ENCODE measurements at places on chromosomes 3 and 15.

- DNase-seq, result no peak
Measured at GRCh38 chr3:156816091-156816793, 9.9 kb upstream of the LEKR1 start.

- no peak for DNase-seq
Measured at GRCh38 chr15:77436822-77437221, 16.1 kb downstream of the HMG20A start.

DNA sequence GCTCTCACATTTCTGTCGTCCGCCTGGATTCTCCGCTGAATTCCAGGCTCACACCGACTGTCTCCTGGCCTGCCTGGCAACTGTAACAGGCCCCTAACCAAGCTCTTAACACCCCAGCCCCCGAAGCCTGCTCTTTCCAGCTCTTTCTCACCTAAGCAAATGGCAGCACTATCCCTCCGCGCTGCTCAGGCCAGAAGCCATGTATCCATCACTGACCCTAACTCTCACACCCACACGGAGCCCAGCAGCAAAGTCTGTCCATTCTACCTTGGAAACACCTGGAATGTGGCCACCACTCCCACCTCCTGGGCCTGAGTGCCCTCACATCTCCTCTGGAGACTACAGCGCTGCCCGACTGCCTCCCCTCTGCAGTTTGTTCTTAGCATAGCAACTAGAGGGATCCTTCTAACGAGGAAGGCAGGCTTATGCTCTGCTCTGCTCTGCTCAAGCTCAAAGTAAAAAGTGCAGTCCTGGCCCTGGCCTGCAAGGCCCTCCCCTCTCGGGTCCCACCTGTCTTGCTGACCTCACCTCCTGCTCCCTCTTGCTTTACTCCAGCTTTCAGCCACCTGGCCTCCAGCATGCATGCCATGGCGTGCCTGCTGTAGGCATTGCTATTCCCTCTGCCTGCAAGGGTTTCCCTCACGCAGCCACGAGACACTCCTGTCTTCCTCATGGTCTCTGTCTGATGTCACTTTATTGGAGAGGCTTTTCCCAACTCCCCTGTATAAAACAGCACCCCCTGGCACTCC lies 27.2 kb downstream of the FEM1B start:
- DNase-seq, result no peak

- DNase-seq, result no peak
Measured at GRCh38 chr15:59557581-59557980, 54.0 kb upstream of the GCNT3 start.

DNA sequence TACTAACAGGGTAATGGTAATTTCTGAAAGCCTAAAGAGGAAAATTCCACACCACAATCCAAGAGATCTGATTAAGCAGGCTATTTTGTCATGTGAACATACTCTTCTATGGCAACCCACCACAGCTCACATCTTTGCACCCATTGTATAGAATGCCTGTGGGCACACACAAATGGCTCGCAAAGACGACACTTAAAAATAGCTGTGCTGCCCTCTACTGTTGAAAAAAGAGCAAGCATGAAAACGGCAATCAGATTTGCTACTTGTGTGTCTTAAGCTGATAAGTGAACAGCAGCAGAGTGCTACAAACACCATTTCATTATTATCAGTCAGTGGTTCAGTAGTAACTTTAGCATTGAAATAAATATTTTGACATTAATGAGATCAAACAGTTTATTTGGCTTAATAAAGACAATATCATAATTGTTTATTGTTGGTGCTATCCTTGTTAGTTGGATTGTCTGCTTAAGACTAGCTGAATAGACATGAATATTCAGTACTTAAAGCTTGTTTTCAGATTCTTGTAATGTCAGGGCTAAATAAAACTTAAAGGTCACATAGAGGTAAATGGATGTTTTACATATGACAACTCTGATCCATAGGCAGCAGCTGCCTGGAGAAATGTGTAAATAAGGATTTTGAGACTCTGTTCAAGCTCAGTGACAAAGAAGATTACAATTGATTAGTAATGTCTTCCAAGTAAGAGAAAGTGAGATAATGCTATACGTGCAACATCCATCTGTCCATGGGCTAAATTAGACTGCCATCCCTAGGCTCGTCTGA lies 199.1 kb downstream of the LRRN1 start:
- no peak for DNase-seq

DNA sequence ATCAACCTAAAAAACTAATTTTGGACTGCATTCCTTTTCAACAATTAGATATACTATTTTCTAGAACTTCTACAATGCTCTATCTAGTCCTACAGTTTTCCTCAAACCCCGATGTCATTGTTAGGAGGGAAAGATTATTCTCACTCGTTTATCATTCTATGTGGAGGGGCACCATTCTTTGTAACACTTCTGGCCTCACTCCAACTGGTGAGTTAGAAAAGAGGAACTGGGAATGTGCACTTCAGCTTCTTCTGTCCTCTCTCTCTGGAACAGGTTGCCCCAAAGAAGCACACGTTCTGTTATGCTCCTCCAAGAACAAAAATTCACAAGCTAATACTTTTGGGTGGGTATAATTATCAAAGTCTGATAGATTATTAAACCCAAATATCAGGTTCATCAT lies 137.9 kb downstream of the UACA start:
- DNase-seq, result no peak

DNA sequence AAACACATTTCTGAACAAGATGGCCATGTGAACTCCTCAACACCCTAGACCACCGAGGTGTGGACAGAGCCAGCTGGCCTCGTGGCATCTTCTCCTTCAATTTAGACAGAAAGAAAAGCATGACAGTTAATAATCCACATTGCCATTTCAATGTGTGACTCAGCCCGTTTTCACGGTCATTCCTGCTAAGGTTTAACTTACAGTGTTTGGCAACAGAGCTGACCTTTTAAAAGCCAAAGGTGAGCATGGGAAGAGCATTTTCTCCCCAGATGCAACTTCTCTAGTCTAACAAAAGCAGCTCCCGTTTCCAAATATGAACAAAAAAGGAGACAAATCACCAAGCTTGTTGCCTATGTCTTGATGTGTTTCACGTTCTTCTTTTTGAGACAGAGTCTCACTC lies 417.6 kb upstream of the WNT5A start:
- DNase-seq, result no peak

- no peak for DNase-seq
Measured at GRCh38 chr3:184525337-184526087, 36.1 kb upstream of the EPHB3 start.

- DNase-seq, result no peak
Measured at GRCh38 chr3:161343986-161344385, 27.3 kb downstream of the SPTSSB start.

- DNase-seq, result no peak
Measured at GRCh38 chr3:47606165-47606564, 27.5 kb upstream of the CSPG5 start.

GRCh38 chr3:49908373-49909199 lies 4.9 kb upstream of the MST1R start:
- no peak for DNase-seq
